ENCODE measurements at places on chromosomes 6 and 20.

DNA sequence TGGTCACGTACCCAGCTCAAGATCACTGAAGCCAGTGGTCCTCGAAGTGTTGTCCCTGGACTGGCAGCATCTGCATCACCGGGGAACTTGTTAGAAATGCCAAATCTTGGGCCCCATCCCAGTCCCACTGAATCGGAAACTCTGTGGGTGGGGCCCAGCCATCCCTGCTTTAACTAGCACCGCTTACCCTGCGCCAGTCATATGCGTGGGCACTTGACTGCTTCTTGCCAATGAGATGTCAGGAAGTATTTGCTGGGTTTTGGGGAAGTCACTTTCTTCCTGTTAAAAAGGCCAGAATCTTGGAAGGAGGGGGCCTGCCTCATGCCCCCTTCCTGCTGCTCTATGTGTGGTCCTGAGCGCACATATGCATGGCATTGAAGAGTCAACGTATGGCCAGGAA, 11.7 kb upstream of the SULF2 start:
- no peak for DNase-seq

DNA sequence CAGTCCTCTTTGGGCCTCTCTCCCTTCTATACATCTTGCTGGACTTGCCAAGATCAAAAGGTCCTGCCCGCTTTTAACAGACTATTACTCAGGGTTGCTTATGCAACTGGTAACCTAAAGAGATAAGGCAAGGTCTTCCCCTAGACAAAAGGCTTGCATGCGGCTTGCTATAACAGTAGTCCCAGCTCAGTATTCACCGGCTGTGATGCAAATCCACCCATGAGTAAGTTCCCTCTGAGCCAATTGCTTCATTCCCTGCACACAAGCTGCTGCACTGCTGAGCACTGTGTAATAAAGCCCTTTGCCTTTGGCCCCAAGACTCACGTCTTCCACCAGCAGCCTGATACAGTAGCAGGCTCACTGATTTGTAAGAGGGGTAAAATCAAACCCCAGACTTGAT, 363.8 kb downstream of the PRKN start:
- no peak for DNase-seq

DNA sequence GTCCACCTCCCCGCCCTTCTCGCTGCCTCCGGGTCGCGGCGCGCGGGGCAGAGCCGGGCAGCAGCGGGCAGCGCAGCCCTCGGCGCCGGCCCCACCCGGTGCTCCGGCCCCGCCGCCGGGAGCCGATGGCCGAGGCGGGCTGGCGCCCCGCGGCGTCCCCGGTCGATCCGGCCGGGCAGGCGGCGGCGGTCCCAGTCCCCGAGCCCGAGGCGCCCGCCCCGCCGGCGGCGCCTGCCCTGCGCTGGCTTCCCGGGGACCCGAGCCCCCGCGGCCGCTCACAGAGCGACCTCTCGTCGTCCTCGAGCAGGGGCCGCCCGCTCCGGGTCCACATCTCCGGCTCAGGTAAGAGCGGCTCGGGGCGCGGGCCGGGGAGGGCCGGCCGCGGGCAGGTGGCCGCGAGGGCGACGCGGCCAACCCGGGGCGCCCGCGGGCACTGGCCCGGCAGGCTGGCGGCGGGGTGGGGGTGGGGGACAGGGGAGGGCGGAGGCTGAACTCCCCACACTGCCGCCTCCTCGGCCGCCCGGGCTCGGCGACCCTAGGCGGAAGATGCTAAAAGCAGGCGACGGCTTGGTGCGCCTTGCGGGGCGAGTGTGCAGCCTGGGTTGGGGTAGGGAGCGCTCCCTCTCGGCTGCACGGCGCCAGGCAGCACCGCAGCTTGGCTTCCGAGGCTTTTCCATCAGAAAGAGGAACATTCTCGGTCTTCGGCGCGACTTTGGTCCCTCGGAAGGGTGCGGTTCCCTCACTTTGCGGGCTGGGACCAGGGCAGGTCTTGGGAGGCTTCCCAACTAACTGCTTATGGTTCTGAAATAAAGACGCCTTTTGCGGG, 25.6 kb upstream of the FUCA2 start:
- DNase-seq = peak; percentile 85

DNA sequence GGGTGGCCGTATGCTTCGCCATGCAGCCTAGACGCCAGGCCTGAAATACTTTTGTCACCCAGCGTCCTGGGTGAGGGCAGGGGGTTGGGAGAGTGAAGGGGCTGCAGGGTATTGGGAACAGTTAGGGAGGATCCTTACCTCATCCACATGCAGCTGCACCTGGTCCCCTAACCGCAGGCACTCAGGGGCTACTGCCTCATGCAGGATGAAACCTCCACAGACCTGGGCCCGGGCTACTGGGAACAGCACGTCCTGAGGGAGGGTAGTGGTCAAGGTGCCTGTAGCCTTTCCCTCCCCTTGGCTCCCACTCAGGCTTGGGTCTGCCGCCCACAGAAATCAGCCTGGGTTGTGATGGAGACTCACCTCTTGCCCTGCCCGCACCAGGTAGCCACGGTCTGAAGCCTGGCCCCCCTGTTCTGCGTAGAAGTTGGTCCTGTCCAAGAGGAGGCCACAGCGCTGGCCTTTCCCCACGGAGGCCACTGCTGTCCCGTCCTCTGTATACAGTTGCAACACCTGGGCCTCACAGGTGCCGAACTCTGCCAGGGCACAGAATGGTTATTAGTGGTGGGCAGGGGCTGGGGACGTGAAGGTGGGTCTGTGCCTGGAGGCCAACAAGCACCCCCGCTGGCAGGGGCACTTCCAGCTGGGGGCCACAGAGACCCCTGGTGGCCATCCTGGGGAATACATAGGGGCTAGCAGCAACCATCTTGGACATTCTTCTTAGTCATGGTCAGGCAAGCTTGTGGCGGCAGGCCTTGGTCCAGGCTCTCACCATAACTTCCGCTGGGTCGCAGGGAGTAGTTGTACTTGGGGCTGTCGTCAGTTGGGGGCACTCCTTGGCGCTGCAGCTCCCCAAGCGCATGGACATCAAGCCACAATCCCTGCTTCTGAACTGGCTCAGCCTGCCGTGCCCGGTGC, 8.6 kb downstream of the AARS2 start:
- DNase-seq = no peak

DNA sequence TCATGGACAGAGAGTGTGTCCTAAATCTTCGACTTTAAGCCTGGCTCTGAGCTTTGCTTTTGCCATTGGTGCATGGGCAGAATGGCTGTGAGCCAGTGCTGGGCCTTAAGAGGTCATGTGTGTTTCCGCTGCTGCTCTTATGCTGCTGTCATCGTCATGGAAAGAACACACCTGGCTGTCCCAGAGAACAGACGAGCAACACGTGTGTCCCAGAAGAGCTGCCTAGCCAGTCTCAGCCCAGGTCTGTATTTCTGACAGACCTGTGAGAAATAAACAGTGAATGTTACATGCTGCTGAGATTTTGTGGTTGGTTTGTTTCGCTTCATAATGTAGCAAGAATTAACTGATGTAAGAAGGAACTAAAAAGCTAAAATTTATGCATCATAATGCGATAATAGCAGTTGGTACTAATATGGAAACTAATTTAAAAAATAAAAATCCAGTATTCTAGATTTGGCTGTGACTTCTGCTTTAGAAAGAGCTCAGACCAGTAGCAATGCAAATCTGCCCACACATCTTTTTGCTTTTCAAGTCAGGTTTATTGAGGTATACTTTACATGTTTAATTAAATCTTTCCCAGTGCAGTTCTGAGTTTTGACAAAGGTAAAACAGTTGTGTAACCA, 11.5 kb upstream of the SCP2D1 start:
- no peak for DNase-seq

DNA sequence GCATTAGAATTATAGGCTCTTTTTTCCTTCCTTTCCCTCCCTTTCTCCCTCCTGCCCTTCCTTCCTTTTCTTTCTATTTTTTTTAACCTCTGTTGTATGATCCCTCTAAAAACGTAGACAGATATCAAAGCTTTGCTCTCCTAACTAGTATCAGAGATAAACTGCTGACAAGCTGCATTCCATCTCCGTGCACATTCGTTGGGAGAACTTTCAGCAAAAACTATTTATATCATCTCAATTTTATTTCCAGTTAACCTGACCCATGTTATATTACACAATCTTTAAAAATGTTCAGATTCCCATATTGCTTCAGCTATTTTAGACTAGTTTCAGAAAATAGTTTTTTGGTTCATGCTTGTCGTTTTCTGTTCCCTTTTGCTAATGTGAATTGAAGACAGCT, 47.3 kb downstream of the RNF217 start:
- no peak for DNase-seq

DNA sequence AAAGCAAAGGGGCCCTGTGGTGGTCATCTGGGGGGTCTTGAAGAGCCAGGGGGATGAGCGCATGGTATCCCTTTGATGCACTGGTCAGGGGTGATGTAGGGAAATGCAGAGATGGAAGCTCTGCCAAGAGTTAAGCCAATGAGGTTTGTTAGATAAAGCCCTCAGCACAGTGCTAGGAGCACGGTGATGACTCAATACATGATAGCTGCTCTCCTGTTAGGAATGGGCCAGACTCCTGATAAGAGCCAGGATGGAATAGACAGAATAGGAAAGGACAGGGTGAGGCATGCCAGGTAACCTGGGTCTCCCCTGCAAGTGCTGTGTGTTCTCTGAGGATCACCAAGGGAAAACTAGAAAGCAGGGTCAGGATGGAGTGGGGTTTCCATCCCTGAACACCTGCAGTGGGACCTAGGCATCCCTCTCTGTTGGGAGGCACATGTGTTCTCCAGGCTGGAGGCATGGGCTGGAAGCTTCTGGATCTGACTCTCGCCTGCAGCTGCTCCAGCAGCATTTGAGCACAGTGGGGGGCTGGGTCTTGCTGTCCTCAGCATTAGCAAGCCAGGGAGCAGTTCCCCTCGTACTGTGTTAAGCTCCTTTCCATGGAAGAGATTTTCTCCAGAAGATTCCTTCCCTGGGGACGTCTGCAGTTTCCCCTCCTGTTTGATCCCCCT, 71.8 kb upstream of the TIAM2 start:
- DNase-seq = no peak

DNA sequence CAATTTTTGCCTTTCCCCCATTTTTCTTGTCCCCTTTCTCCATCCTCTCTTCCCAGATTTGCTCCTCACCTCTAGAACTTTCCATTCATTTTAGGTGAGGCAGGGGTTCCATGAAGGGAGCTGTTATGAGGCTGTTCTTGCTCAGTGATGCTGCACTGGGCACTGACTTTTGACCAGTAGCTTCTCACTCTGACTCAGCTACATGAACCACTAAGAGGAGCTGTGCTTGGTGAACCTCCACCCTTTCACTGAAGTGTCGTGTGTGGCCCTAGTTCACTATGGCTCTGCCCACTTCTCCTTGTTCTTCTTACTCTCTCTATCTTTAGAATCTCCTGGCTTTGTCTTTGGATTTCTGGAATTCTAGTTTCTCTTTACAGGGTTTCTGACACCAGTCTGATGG, 307.1 kb upstream of the RNF24 start:
- DNase-seq = no peak

DNA sequence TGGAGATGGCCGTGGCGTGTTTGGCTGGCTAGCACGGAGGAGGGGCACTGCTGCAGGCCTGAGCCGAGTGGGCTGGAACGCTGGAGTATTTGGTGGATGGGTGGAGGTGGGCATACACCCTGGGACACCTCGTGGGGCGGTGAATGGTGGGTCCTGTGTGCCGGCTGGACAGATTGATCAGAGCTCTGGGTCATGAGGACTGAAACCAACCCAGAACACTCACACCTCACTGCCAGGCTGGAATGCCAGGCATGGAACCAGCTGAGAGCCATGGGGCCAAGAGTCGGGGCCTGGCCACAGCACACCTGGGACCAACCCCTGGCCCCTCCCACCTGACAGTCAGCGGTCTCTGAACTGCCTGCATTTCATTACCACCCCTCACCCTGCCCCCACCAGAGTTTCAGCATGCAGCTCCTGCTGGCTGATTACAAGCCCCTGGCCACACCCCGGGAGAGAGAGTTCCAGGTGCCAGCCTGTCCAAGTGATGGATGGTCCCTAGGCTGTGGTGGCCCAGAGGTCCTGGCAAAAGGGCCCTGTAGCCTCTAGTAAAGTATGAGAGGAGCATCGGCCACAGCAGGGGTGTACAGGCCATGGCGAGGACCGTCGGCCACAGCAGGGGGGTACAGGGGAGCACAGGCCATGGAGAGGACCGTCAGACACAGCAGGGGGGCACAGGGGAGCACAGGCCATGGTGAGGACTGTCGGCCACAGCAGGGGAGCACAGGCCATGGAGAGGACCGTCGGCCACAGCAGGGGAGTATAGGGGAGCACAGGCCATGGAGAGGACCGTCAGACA, 3.3 kb downstream of the NPBWR2 start:
- DNase-seq = peak; percentile 28

DNA sequence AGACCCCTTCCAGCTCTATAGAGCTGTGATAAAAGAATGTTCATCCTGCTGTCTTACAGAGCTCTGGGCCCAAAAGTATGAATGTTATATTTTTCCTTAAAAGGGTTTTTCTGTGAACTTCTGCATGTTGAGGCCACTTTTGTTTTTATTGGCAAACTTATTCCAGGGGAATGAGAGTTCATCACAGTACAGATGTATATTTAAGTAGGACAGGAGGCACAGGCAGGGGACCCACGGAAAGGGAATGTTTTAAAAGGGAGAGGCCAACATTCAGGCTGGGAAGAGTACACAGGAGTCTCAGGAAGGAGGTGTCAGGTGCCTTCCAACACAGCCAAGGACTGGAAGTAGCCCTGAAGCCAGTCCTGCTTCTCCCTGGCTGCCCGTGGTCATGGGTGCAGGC, 148.4 kb downstream of the EYA2 start:
- no peak for DNase-seq

DNA sequence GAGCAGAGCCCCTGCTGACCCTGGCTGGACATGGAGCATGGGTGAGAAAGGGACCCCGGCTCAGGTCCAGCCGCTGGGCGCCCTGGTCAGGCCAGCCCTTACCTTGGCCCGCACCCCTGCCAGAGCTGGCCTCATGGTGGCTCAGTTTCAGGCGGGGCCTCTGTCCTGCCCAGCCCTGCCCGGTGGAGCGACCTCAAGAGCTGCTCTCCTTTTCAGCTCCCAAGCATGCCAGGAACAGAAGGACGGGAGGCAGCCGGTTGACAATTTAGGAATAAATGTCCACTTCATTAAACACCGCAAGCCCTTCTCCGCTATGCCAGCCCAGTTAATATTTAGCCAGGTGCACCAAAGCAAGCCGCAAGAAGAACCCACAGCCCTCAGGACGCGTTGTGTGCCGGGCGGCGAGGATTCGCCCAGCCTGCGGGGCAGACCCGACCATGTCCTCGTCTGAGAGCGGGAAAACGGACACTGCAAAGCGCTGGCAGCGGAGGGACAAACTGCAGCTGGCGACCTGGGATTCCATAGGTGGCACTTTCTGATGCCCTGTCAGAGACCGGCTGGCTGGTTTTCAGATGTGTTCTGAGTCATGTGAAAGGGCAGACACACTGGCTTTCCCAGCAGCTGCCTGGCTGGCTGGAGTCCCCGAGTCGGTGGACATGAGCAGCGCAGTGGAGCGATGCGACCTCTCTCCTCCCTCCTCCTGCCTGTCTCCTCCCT, 221.9 kb downstream of the TTLL2 start:
- no peak for DNase-seq

Data from heart left ventricle (tissue), 16 donors.